ENCODE measurements at places on chromosomes 5 and 9. TPM values are rescaled to one million over a fixed set of nuclear protein-coding genes. Genes with fewer than 3 reads are reported as not detected.

DNA sequence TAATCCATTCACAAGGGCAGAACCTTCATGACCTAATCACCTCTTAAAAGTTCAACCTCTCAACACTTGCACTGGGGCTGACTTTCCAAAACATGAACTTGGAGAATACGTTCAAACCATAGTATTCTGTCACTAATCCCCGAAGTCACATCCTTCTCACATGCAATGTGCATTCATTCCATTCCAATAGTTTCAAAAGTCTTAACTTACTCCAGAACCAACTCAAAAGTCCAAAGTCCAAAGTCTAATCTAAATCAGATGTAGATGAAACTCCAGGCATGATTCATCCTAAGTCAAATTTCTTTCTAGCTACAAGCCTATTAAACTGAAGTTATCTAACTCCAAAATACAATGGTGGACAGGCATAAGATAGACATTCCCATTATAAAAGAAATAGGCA lies 21.7 kb upstream of the ADAMTSL1 start:
- DNase-seq, result no peak

DNA sequence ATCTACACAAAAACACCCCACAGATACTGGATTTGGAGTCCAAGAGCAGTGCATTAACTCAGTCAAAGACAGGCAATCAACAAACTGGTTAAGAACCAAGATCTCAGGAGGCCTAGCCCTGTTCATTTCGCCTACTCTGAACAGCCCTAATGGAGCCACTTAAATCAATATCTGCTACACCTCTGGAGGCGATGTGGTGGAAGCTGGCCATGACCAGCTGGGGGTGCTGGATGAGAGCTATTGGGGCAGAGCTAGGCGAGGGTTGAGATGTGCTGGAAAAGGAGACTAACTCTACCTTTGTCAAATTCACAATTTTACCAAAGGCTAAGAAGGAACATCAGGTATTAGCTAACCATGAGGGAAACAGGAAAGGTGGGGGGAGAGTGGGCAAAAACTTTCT lies 23.3 kb upstream of the ARSB start:
- DNase-seq, result no peak

PCDHGC3 gene
- 50.5 TPM for total RNA-seq

INSYN2B gene
- not detected for total RNA-seq

- DNase-seq, result no peak
These were observed 393.6 kb upstream of the IZUMO3 start for GRCh38 chr9:24939109-24939850.

GRCh38 chr9:132288966-132289365 lies 65.8 kb downstream of the SETX start:
- DNase-seq, result no peak

- no peak for DNase-seq
These were observed 15.0 kb downstream of the TBC1D2 start for GRCh38 chr9:98240475-98240874.

DNA sequence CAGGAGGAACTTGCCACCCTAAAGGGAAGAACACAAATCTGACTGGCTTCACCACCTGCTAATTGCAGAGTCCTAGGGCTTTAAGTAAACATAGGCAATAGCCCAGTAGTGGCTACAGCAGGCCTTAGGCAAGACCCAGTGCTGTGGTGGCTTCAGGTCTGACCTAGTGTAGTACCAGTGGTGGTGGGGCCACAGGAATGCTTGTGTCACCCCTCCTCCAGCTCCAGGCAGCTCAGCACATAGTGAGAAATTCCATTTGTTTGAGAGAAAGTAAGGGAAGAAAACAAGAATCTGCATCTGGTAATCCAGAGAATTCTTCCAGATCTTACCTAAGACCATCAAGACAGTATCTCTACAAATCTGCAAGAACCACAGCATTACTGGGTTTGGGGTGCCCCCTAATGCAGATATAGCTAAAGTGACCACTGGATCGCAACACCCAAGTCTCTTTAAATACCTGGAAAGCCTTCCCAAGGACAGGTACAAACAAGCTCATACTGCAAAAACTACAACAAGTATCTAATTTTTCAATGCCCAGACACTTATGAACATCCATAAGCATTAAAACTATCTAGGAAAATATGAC lies 102.6 kb upstream of the TRPM3 start:
- no peak for DNase-seq

GRCh38 chr9:134945509-134946275 lies 28.0 kb upstream of the FCN1 start:
- DNase-seq, result no peak

SARDH gene
- total RNA-seq, result 2.1 TPM

Measured in mucosa of descending colon (tissue), 3 donors.